ENCODE measurements at places on chromosomes 16 and 17. TPM values are rescaled to one million over a fixed set of nuclear protein-coding genes. Genes with fewer than 3 reads are reported as not detected.

GRCh38 chr17:5533486-5534315 is 47.3 kb downstream of the MIS12 start:
- DNase-seq = no peak

- DNase-seq = no peak
These were observed 34.3 kb upstream of the SLC12A3 start for GRCh38 chr16:56830669-56831068.

- DNase-seq = peak; percentile 63
These were observed 59.7 kb downstream of the PDPK1 start for GRCh38 chr16:2597560-2597902.

The COPZ2 gene
- total RNA-seq = 59.9 TPM

The RASD1 gene
- total RNA-seq = 50.1 TPM

DNA sequence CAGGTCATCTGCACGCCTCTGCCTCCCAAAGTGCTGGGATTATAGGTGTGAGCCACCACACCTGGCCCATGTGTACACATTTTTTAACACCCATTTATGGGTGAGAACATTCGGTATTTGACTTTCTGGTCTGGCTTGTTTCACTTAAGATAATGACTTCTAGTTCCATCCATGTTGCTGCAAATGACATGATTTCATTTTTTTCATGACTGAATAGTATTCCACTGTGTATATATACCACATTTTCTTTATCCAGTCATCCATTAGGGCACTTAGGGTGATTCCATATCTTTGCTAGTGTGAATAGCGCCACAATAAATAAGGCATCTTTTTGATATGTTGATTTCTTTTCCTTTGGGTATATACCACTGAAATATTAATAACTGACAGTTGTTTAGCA is 5.6 kb downstream of the ALOX12B start:
- DNase-seq = no peak

The MT4 gene
- total RNA-seq = not detected

GRCh38 chr17:1559047-1560043 is 3.2 kb downstream of the PITPNA start:
- peak; percentile 16 for DNase-seq

- no peak for DNase-seq
These were observed 49.7 kb upstream of the ANKFY1 start for GRCh38 chr17:4313221-4314114.

The LPCAT2 gene
- total RNA-seq = 36.6 TPM

The PDIA2 gene
- total RNA-seq = not detected

- DNase-seq = no peak
These were observed 670 bp upstream of the ZNF652 start for GRCh38 chr17:49362723-49363117.

DNA sequence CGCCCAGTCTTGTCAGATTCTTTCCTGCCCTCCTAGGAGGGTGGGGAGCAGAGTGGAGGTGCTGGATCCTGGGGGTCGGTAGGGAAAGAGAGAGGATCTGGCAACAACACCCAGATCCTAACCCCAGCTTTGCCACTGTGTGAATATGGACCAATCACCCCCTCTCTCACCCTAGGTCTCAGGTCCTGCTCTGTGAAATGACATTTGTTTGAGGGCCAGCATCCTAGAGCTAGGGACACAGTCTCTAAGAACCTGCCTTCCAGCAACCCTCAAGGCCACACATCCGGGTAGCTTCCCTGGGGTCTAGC is 28.4 kb upstream of the MAP3K14 start:
- no peak for DNase-seq

The MYH11 gene
- 2,053 TPM for total RNA-seq

DNA sequence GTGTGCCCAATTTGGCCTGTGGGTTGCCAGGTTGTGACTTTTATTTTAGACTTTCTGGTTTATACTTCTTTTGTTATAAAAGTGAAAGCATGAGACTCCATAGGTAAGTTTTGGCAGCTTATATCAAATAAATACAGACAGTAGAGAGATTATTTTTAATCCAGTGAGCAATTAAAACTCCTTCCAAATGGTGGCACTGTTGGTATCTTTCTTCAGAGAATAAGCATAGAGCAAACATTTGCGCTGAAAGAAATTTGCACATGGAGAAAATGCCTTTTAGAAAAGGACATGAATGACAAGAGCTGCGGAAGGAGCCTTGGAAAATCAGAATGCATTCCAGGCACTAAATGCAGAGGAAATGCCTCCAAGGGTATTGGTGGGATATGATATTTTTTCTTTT is 46.1 kb upstream of the DNAJA2 start:
- no peak for DNase-seq

DNA sequence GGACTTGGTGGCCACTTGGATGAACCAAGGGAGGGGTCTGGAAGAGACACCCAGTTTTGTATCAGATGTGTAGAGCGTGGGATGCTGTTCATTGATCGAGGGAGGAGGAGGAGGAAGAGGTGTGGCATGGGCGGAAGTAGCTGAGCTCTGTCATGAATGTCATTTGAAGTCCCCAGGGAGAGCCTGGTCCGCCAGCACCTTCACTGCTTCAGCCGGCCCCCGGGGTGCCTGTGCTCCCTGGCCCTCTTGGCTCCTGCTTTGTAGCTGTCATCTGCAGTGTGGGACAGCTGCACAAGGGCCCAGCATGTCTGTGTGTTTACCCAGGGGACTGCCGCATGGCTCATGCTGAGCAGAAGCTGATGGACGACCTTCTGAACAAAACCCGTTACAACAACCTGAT is 75.4 kb upstream of the RBL2 start:
- DNase-seq = no peak

GRCh38 chr17:5131146-5131715 is 15.4 kb downstream of the USP6 start:
- no peak for DNase-seq

The LAT gene
- 17.8 TPM for total RNA-seq
